ENCODE measurements at places on chromosomes 12 and 14.

GRCh38 chr12:66203820-66204219 is 14.8 kb downstream of the IRAK3 start:
- no peak for DNase-seq

DNA sequence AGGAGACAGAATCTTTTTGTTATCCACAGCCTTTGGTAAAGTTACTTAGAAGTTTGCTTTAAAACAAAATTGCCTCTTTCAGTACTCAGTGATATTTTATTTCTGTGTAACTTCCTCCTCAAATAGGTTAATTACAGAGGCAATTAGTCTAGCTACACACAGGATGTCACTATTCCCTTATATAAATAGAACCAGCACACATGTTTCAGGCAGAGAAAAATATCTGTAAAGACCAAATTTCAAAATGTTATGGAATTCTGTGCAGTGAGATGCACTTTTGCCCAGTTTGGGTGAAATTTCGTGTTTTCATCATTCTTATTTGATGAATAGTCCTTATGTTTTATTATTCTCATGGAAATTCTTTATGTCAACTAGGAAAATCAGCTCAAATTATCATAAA is 410.6 kb upstream of the SOX5 start:
- no peak for DNase-seq

DNA sequence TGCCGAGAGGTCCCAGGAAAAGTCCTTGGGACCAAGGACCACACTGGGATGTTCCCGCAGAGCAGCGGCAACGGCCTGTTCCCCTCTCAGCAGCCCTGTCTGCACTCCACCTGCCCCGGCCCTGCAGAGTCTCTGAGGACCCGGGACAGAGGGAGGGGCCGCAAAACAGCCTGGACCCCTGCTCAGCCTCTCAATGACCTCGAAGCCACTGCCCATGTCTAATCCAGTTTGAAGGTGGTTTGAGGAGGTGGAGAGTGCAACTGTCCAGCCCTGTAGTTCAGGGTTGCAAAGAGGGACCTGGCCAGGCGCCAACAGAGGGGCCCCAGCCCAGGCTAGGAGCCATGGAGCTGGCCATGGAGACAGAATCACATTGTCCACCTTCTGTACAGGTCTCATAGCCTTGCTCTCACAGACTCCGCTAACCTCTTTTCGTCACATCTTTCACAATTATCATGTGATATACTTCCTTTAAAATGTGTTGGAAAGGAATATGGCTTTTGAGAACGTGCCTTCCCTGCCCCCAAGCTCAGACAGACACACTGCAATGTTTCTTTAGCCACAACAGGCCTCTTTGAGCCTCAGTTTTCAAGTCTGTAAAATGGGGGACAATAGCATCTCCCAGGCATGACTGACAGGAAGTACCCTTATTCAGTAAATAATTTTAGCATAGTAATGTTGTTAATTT is 49.3 kb downstream of the ACTN1 start:
- no peak for DNase-seq

GRCh38 chr12:119940897-119941296 is 48.1 kb upstream of the BICDL1 start:
- DNase-seq, result no peak
